Activated CD4-positive, alpha-beta T cell treated with anti-CD3 and anti-CD28 coated beads, Interleukin-2, amount 50 U/mL, for 16 hours (primary cell): ENCODE measurements at places on chromosomes 3 and 15.
A peak's percentile ranks its signal among the peaks of the same experiment; 100 is the strongest.

GRCh38 chr3:12343047-12343501, 54.2 kb downstream of the PPARG start:
- DNase-seq: no peak

- no peak for DNase-seq
Observed at GRCh38 chr3:107727102-107727501, 204.3 kb downstream of the BBX start.

- DNase-seq: no peak
Observed at GRCh38 chr3:55492976-55493375, 5.9 kb upstream of the WNT5A start.

DNA sequence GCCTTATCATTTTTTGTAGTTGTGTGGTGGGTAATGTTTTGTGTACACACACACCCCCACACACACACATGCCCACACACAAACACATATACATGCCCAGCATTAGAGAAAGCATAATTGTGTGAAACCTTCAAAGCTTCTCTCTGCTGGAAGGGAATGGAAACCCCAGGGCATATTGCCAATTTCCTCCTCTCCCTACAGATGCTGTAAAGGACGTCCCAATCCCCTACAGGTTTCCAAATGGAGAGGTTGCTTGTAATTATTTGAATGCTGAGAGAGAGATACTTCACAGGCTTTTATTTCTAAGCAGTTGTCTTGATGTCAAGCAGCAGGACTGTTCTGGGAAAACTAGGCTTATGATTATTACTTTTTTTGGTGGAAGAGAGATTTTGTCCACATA, 23.0 kb upstream of the CCK start:
- no peak for DNase-seq

- no peak for DNase-seq
Observed at GRCh38 chr3:79477242-79477641, 290.6 kb downstream of the ROBO1 start.

DNA sequence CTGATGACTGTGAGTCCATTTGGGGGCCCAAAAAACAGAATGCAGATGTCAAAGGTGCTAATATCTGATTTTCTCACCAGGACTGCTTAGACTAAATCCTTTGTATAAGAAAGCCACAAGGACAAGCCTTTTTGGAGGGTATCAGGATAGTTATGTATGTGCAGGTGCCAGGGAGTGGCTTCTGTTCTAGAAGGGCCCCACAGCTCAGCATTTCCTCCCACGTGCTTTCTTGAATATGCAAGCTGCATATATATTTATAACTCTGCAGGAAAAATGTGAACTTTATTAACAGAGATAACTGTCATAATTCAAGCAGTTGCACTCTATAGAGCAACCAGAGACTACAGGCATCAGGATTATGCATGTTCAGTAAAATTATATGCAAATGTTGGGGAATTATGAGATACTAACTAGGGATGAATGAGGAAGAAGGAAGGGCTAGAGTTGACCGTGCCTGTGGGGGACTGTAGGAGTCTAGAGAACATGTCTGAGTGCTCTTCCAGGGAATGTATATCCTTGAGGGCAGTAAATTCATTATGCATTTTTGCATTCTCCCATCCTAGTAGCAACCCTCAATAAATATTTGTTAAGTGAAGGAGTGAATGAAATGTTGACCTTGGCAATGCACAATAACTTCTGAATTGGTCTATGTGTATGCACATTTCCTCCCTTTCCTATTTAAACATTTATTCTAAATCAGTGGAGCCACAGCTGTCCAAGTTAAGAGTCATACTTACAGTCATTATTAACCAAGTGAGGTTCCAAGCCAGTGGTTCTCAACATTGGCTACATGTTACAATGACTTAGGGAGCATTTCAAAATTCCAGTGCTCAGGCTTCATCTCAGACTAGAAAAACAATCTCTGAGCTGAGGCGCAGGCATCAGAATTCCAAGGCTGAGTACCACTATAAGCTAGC, 94.8 kb upstream of the ANKRD28 start:
- no peak for DNase-seq

GRCh38 chr3:25036633-25037032, 391.4 kb upstream of the RARB start:
- no peak for DNase-seq

DNA sequence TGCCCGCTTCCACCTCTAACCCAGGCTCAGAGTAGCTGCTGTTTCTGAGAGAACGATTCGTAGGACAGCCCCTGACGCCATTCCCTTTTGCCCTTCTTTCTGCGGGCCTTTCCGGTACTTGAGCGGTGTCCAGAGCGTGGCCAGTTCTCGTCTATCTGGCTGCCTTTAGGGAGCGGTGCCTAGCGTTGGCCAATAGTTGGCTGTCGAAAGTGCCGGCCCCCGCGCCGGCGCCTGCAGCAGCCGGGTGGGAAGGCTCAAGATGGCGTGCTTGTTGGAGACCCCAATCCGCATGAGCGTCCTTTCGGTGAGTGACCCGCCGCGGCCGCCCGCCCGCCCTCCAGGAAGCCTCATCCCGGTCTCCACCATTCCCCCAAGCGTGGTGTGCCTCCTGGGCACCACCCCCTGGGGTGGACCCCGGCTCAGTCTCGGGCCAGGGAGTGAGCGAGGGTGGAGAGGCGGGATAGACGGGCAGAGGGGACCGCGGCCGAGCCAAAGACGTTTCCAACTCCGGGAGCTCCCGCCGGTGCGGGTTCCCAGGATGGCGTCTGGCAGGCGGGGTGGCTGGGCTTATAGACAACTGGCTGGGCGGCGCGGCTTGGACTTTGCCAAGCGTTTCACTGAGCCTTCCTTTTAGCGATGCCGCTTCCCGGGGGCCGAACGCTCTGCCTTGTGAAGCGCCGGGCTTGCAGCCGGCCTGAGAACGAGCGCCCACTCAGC, at the start of gene ARMC8:
Gene ARMC8, plus strand, starts transcription at position 6 of the 717 bp plus-strand sequence. Its CDS starts 254 bp downstream, at position 260.
- peak; percentile 37 for DNase-seq

DNA sequence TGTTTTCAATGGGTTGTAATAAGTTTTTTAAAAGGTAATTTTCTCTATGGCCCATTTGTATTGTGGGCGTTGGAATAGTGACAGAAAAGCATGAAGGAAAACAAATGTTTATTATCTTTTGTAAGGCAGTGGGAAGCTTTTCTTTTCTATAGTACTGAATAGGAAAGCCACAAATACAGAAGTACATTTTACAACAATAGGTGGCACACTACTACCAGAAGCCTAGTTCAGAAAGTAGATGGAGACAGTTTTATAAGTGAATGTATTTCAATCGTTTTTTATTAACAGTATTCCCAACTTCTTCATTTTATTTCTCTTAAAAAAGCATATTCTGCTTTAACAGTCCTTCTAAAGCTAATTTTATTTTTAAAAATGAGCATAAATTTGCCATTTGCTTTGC, 296.7 kb downstream of the PTPRG start:
- DNase-seq: no peak

- DNase-seq: no peak
Observed at GRCh38 chr15:92751528-92751927, 96.0 kb upstream of the FAM174B start.

DNA sequence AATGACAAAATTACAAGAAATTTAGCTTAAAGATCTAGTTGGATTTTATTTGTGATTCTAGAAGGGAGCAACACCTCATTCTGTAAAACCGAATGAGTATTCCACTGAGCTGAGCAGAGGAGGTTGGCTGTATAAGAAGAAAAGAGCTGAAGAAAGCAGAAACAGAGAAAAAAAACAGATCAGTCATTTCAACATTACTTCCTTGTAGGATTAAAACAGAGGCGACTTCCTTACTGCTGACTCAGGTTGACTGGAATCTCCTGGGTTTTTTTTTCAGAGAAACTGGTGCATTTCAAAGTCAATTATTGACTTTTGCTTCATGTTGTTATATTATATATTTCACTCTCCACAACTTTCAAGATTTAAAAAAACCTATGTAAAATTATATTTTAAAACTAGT, 368.1 kb upstream of the UBE2E2 start:
- no peak for DNase-seq

DNA sequence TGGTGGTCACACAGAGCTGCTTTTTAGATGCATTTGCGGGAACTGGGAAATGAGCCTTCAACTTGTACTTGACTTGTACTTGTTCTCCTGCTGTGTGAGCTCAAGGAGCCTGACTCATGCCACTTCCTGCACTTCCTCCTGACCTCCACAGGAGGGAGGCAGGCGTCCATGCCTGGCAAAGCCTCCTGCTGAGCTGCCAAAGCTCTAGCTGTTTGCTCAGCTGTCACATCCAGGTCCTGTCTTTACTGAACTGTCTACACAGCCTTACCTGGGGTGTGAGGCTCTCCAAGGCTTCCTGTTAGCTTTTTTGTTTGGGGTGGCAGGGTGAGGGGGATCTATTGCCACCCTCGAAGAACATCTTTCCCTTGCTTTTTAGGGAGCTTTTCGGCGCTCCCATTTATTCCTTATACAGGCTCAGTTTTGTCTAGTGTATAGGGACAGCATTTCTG, 6.4 kb downstream of the THPO start:
- peak; percentile 72 for DNase-seq
